Heart right ventricle (tissue), 16 donors: ENCODE measurements at places on chromosomes 6 and 20. TPM values are rescaled to one million over a fixed set of nuclear protein-coding genes. Genes with fewer than 3 reads are reported as not detected.

ENPP1 gene
- total RNA-seq: 1.4 TPM

GRCh38 chr6:122322824-122323223, 76.6 kb upstream of the HSF2 start:
- H3K27ac ChIP-seq: no peak overlapping the region
- DNase-seq: no peak
- H3K36me3 ChIP-seq: no peaks in the 10 kb centered on the region
- peaks cover 3% of the 10 kb centered on the region for H3K4me1 ChIP-seq
- H3K27me3 ChIP-seq: no peaks in the 10 kb centered on the region
- peak overlapping the region; percentile 19 for H3K4me3 ChIP-seq

- no peak overlapping the region for H3K4me3 ChIP-seq
- DNase-seq: no peak
- no peak overlapping the region for H3K27ac ChIP-seq
These were observed 77.2 kb upstream of the C20orf144 start for GRCh38 chr20:33584976-33585375.

- no peak overlapping the region for H3K4me3 ChIP-seq
- H3K4me1 ChIP-seq: peaks cover 19% of the 10 kb centered on the region
- H3K27me3 ChIP-seq: no peaks in the 10 kb centered on the region
- H3K36me3 ChIP-seq: peaks cover 13% of the 10 kb centered on the region
- no peak overlapping the region for H3K27ac ChIP-seq
These were observed 38.1 kb downstream of the RNF144B start for GRCh38 chr6:18425218-18425617.

GRCh38 chr6:7332090-7332745, 19.2 kb upstream of the SSR1 start:
- peaks cover 5% of the 10 kb centered on the region for H3K4me1 ChIP-seq
- H3K27me3 ChIP-seq: no peaks in the 10 kb centered on the region
- no peaks in the 10 kb centered on the region for H3K36me3 ChIP-seq

FRK gene
- 8.3 TPM for total RNA-seq

HLA-DMA gene
- 106 TPM for total RNA-seq

DNA sequence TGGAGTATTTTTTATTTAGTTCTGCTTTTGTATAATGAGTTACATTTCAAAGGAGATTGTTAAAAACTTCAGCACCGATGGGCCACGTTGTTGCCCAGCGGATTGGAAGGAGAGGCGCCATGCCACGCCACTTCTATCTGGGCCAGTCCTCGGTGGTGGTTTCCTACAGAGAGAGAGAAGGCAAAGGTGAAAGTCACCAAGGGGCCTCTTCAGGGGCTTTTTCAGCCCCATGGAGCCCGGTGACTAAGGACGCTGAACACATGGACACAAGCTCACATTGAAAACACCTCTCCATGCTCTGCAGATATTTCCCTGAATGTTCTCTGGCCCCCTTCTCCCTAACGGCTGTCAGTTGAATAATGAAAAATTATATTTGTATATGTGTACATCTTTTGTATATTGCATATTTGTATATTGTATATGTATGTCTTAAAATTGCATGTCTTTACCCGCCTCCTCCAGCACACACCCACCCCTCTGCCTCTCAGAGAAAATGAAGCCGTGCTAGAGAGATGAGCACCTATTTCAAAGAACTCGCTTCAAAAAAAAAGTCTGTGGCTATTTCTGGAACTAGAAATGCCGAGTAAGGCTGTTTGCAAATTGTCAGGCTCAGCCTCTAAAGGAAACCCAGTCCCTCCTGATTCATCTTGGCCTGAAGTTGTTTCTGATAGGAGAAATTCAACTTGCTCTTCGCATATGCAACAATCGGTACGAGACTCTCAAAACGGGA, 91.9 kb upstream of the CDH4 start:
- H3K4me1 ChIP-seq: no peaks in the 10 kb centered on the region
- no peak overlapping the region for H3K4me3 ChIP-seq
- no peak for DNase-seq
- H3K27me3 ChIP-seq: peaks cover 41% of the 10 kb centered on the region
